Suppressor macrophage treated with lipopolysaccharide for 4 hours (primary cell): ENCODE measurements at places on chromosomes 12 and 14.

- DNase-seq: no peak
These were observed 44.9 kb downstream of the SIX6 start for GRCh38 chr14:60553808-60554207.

DNA sequence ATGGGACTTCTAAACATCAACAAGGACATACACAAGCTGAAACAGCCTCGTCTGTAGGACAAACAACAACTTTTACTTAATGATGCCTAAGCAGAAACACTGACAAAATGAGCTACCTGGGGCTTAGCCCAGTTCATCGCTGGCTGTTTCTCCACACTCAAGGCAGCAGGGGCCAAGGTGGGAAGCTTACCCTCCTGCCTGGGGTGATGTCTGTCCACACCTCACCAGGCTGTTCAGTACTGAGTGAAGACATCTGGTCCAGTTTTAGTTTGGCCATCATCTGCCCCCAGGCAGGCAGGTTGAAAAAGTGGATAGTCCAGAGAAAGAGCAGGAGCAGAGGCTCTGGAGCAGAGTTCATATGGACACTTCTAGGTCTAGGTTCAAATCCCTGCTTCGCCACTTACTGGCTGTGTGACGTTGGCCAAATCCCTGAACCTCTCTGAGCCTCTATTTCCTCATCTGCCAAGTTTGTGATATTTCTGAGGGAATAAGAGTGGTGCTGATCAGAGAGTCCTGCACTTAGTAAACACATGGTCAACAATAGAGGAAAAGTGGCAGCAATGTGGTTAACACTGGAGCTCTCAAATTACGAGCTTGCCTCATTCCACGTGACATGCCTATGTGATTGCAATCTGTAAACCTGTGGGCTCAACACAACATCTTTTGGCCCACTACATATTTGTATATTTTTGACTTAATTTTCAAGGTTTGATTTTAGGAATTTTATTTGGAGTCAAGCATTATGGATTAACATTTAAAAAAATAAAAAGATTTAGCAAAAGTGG, 720.1 kb upstream of the TMEM132C start:
- DNase-seq: no peak

GRCh38 chr14:102993523-102993922, 63.8 kb downstream of the CDC42BPB start:
- no peak for DNase-seq

DNA sequence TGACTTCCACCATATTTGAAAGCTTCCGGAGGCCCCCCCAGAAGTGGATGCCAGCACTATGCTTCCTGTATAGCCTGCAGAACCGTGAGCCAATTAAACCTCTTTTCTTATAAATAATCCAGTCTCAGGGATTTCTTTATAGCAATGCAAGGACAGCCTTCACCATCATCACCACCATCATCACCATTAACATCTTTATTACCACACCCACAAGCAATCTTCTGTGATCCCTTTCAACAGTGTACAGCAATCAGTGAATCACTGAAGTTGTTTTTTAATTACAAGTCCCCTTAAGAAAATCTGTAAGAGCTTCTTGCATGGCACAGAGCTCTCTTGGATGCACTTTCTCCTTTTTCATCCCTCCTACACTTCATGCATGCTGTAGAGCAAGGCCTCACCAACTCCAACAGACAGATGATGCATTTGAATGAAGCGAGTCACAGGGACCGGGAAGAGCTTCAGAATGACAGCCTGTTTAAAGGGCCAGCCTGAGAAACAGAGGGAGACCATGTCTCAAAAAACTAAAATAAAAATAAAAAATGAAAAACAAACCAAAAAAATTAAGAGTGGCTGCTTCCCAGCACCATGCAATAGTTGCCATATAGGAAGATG, 83.6 kb upstream of the VASH1 start:
- DNase-seq: no peak

DNA sequence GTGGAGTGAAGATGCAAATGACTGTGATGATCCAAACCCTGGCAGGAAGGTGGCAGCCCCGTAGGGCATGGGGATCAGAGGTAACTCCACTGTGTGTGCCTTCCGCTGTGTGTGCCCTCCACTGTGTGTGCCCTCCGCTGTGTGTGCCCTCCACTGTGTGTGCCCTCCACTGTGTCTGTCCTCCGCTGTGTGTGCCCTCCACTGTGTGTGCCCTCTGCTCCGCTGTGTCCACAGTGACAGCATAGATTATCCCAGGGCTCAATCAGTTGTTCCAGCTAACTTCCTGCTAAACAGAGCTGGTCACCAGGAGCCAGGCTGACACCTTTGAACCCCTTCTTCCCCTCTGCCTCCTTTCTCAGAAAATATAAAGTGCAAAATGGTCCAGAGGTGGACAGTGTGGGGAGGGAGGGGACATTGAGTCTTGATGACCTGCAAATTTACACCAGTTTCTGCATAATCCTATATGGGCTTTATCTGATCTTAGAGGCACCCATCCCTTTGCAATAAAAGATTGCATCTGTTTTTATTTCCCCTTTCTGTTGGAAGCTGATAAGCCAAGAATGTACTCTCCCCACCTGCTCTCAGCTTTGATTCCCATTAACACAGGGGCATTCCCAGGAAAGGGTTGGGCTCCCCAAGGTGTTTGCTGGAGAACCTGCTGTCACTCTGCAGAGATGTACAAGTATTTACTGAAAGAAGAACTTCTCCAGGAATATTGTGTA, 21.6 kb upstream of the HNF1A start:
- no peak for DNase-seq
